ENCODE measurements at places on chromosomes 5 and 9.

DNA sequence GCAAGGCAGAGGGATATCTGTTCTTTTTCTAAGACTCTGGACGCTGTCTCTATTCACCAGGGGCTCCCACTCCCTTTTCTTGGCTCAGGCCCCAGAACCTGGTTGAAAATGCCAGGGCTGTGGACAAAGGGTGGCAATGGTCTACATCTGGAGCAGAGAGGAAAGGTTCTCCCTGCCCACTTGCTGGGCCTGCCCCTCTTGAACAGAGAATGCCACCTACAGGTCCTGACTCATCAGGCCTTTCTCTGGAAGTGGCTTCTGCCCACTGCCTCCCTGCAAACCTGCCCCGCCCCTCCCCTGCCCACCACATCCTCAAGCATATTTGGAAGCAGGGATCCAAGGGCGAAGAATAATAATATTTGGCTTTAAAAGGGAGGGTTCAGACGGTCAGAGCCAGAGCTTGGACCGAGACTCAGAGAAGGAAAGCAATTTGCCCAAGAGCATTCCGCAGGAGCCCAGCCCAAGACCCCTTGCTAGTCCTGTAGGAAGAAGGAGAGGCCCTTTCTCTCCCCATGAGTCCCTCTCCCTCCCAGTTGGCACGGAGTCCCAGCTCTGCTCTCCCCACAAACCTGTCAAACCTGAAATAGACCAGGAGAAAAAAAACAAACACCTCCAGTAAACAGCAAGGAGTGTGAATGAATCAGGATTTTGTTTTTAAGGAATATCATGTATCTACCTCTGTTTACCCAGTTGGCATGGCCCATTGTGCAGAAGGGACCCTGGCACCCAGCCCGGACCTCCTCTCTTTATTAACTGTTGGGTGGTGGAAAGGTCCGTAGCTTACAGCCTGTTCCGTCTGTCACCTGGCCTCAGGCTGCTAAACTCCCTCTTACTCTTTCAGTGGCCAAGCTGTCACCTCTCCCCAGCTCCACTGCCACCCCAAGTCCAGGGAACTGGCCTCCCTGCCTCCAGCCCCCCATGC lies 37.7 kb upstream of the STXBP1 start:
- no peak overlapping the region for H3K4me3 ChIP-seq
- no peaks in the 10 kb centered on the region for H3K27me3 ChIP-seq
- no peaks in the 10 kb centered on the region for H3K36me3 ChIP-seq
- H3K27ac ChIP-seq = no peak overlapping the region

GRCh38 chr5:93055561-93055960 lies 525.5 kb downstream of the NR2F1-AS1 start:
- no peak overlapping the region for H3K4me3 ChIP-seq
- no peaks in the 10 kb centered on the region for H3K36me3 ChIP-seq
- no peak for DNase-seq
- H3K27me3 ChIP-seq = no peaks in the 10 kb centered on the region

DNA sequence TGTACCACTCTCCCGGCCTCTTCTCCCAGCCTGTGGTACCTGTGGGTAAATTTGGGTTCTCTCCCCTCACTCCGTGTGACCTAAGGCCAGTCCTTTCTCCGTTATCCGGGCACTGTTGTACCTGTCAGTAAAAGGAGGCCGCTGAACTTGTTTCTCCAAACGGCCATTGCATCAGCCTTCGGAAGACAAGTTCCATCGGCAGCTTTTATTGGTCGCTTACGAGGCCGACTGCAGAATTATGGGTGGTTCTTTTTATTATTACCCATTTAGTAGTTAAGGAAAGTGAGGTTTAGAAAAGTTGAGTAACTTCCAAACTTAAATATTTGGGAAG lies 558 bp downstream of the GRPEL2 start:
- H3K4me3 ChIP-seq = peak overlapping the region; percentile 79
- no peaks in the 10 kb centered on the region for H3K27me3 ChIP-seq
- H3K27ac ChIP-seq = no peak overlapping the region

- no peak overlapping the region for H3K4me3 ChIP-seq
- H3K36me3 ChIP-seq = no peaks in the 10 kb centered on the region
- H3K27ac ChIP-seq = no peak overlapping the region
- no peaks in the 10 kb centered on the region for H3K27me3 ChIP-seq
Measured at GRCh38 chr9:78663369-78663768, 366.4 kb downstream of the PSAT1 start.

- H3K27me3 ChIP-seq = no peaks in the 10 kb centered on the region
- peaks cover 6% of the 10 kb centered on the region for H3K4me1 ChIP-seq
- DNase-seq = no peak
- no peak overlapping the region for H3K27ac ChIP-seq
- no peaks in the 10 kb centered on the region for H3K36me3 ChIP-seq
Measured at GRCh38 chr9:127771570-127772189, 6.8 kb downstream of the SH2D3C start.

DNA sequence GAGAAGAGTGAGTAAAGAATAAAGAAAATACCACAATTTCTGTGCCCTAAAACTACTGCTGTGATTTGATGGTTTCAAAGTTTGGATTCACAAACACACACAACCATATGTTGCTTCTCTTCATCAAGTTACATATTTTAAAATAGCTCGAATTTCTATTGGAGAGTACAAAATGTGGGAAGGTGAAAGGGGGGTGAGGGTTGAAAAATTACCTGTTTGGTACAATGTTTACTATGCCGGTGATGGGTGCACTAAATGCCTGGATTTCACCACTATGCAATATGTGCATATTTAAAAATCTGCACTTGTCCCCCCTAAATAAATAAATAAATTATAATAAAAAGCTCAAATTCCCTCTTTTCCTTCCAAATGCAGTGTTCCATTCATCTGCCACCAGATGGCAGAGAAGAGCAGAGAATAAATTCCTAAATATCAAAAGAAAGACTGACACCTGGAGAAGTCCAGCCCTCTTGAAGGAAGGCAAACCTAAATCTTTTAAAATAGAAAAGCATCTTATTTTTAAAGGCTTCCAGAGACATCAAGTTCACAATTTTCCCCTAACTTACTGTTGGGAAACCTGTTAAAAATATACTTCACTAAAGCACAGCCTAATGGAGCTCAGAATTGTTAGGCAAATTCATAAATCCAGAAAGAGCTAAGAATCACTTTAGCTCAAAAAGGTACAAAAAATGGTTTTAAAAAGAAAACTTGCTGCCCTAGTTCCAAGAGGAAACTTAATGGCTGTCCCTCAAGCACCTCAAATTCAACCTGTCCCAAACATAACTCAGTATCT lies 24.8 kb upstream of the HNRNPA0 start:
- no peak overlapping the region for H3K4me3 ChIP-seq
- no peaks in the 10 kb centered on the region for H3K27me3 ChIP-seq
- peak; percentile 59 for DNase-seq
- no peaks in the 10 kb centered on the region for H3K4me1 ChIP-seq

- no peaks in the 10 kb centered on the region for H3K27me3 ChIP-seq
- no peaks in the 10 kb centered on the region for H3K36me3 ChIP-seq
- no peak for DNase-seq
Measured at GRCh38 chr9:70255486-70255885, 3.3 kb upstream of the SMC5 start.

- DNase-seq = peak; percentile 61
- H3K4me3 ChIP-seq = no peak overlapping the region
- no peak overlapping the region for H3K27ac ChIP-seq
- H3K4me1 ChIP-seq = no peaks in the 10 kb centered on the region
- no peaks in the 10 kb centered on the region for H3K36me3 ChIP-seq
Measured at GRCh38 chr5:61678966-61679365, 346.9 kb downstream of the ZSWIM6 start.

DNA sequence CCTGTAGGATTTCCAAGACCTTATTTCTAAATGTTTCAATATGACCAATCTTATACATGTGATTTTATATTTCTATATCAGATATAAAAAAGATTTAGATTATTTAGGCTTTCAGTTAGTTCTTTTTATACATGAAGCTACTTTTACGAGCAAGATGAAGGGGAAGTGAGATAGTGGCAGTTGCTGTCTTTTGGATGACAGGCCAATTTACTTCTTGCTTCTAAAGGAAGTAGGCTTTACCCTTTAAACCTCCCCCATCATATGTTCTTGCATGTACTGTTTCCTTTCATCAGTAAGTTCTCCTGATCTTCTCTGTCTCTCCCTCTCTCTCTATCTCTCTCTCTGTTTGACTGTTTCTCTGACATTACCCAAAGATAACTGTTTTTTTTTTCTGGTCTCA lies 4.0 kb upstream of the TYRP1 start:
- DNase-seq = no peak
- no peak overlapping the region for H3K4me3 ChIP-seq
- H3K27me3 ChIP-seq = no peaks in the 10 kb centered on the region
- no peaks in the 10 kb centered on the region for H3K4me1 ChIP-seq
- H3K36me3 ChIP-seq = no peaks in the 10 kb centered on the region

GRCh38 chr5:139725073-139725830 lies 70.4 kb upstream of the PSD2 start:
- H3K4me1 ChIP-seq = no peaks in the 10 kb centered on the region
- no peaks in the 10 kb centered on the region for H3K27me3 ChIP-seq
- H3K27ac ChIP-seq = no peak overlapping the region
- no peak overlapping the region for H3K4me3 ChIP-seq
- no peak for DNase-seq

GRCh38 chr9:100498592-100498991 lies 25.6 kb downstream of the TMEFF1 start:
- no peaks in the 10 kb centered on the region for H3K36me3 ChIP-seq
- DNase-seq = no peak
- no peak overlapping the region for H3K4me3 ChIP-seq
- no peak overlapping the region for H3K27ac ChIP-seq

- no peaks in the 10 kb centered on the region for H3K4me1 ChIP-seq
- H3K36me3 ChIP-seq = no peaks in the 10 kb centered on the region
- H3K4me3 ChIP-seq = no peak overlapping the region
- no peak overlapping the region for H3K27ac ChIP-seq
Measured at GRCh38 chr9:14396171-14396570, 82.2 kb upstream of the NFIB start.

GRCh38 chr9:133732639-133733408 lies 5.3 kb downstream of the SARDH start:
- no peak overlapping the region for H3K27ac ChIP-seq
- DNase-seq = peak; percentile 59
- no peak overlapping the region for H3K4me3 ChIP-seq
- H3K27me3 ChIP-seq = no peaks in the 10 kb centered on the region
- H3K36me3 ChIP-seq = no peaks in the 10 kb centered on the region

DNA sequence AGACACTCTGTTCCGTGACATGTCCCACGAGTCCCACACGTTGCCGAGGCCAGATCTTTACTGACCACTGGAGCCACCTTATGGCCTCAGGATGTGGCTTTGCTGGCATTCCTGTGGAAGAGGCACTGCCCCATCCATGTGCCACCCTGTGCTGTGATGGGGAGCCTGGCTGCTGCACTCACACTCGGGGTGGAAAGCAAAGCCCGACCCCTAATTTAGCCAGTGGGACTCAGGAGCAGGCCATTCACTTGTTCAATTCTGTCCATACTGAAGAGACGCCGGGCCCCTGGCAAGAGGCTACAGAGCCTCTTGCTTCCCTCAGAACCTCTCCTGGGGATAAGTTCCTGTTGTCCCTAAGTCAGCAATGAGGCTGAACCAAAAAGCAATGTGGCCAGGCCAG lies 18.6 kb upstream of the CEP72 start:
- H3K4me3 ChIP-seq = no peak overlapping the region
- no peaks in the 10 kb centered on the region for H3K4me1 ChIP-seq
- no peaks in the 10 kb centered on the region for H3K36me3 ChIP-seq
- no peak overlapping the region for H3K27ac ChIP-seq

DNA sequence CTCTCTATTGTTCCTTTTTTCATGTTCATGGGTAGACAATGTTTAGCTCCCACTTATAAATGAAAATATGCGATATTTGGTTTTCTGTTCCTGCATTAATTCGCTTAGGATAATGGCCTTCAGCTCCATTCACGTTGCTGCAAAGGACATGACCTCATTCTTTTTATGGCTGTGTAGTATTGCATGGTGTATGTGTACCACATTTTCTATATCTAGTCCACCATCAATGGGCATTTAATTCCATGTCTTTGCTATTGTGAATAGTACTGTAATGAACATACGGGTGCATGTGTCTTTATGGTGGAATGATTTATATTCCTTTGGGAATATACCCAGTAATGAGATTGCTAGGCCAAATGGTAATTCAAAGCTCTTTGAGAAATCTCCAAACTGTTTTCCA lies 392.0 kb downstream of the EFNA5 start:
- no peaks in the 10 kb centered on the region for H3K27me3 ChIP-seq
- no peaks in the 10 kb centered on the region for H3K4me1 ChIP-seq
- H3K4me3 ChIP-seq = no peak overlapping the region

- DNase-seq = peak; percentile 40
- H3K27me3 ChIP-seq = no peaks in the 10 kb centered on the region
- H3K27ac ChIP-seq = no peak overlapping the region
- no peaks in the 10 kb centered on the region for H3K4me1 ChIP-seq
- no peak overlapping the region for H3K4me3 ChIP-seq
Measured at GRCh38 chr9:3323714-3324113, 202.1 kb downstream of the RFX3 start.

DNA sequence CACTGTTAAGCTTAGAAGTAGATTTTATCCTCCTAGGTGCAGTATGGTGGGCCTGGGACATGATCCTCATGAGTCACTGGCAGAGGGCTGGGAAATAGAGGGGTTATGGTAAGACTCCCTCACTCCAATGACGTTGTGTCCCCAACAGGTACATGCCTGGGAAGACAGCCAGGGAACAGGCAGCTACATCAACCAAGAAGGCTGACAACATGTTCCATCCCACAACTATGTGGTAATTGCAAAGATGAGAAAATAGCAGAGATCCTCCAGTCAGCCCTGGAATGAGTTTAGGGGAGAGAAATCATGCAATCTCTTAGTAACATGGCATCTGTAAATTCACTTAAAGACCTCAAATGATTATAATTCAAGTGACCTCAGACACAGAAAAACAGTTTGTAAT lies 114.4 kb upstream of the LIFR start:
- H3K4me1 ChIP-seq = peaks cover 2% of the 10 kb centered on the region
- no peaks in the 10 kb centered on the region for H3K36me3 ChIP-seq
- H3K4me3 ChIP-seq = no peak overlapping the region

DNA sequence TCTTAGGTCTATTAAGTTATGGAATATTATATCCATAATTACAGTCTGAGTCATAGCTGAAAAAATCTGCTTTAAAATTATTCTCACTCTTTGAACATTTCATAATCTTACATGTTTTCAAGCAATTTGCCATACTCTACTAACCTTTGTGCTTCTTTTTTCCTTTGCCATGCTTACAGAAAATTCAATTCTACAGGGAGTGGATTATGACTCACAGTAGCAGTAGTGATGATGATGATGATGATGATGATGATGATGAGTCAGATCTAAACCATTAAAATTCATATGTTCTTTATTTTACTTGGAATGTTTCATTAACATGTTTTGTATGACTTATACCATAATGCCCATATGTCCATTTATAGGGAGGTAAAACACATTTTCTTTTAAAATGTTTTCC lies 207.1 kb downstream of the VPS13A start:
- H3K4me1 ChIP-seq = no peaks in the 10 kb centered on the region
- no peaks in the 10 kb centered on the region for H3K27me3 ChIP-seq
- no peak for DNase-seq

GRCh38 chr5:119174578-119175163 lies 103.8 kb downstream of the DMXL1 start:
- H3K36me3 ChIP-seq = no peaks in the 10 kb centered on the region
- no peak for DNase-seq
- H3K4me1 ChIP-seq = no peaks in the 10 kb centered on the region
- no peaks in the 10 kb centered on the region for H3K27me3 ChIP-seq
- H3K27ac ChIP-seq = no peak overlapping the region
